Effector memory CD4-positive, alpha-beta T cell (primary cell): ENCODE measurements at places on chromosomes 1 and 21.

DNA sequence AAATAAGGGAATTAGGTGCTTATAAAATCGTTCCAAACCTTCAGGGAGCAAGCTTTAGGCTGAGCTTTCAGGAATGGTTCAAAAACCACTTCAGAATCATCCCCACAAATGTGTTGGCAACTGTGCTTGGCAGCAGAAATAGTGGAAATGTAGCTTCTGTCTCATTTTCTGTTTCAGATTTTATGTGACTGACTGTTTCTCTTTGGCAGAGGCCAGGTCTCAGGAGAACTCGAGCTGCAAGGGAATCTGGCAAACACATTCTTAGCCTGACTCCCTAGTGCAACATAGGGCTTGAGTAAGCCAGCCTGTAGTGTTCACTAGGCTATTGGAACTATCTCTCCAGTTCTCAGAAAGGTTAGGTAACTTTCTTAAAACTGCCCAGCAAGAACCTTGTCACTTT lies 128.6 kb downstream of the PLA2G4A start:
- H3K4me3 ChIP-seq: no peak overlapping the region
- no peak for DNase-seq
- no peak overlapping the region for H3K27ac ChIP-seq

DNA sequence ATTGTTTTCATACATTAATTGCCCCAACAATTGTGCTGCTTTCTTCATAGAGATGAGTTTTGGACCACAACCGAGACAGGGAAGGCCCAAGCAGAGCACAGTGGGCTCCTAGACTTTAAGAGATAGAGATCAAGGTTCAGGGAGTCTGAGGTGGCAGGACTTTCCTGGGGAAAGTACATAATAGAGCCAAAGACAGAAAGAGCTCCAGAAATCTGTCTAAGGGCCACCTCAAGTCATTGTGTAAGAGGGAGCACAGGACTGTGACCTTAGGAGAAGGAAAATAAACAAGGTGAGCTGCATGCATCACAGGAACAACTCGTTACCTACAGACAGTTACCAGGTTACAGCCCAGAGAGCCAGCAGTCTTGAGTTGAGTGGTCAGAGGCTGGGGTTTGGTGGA lies 41.3 kb upstream of the CR2 start:
- DNase-seq: no peak
- no peak overlapping the region for H3K27ac ChIP-seq
- no peak overlapping the region for H3K4me3 ChIP-seq

DNA sequence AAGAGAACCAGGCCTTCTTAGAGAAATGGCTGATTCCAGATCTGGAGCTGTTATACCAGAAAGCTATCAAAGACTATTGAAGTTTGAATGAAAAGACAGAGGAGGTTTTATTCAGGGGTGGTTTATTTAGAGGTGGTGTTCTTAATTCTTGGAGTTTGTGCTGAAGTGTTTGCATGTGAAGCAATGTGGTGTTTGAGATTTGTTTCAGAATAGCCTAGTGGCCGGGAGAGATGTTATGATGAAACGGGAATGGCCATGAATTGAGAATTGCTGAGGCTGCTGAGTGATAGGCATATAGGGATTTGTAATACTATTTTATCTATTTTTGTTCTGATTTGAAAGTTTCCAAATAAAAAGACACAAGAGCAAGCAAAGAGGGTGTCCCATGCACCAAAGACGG lies 10.5 kb upstream of the SHE start:
- no peaks in the 10 kb centered on the region for H3K36me3 ChIP-seq
- H3K27me3 ChIP-seq: no peaks in the 10 kb centered on the region
- no peaks in the 10 kb centered on the region for H3K4me1 ChIP-seq
- no peak for DNase-seq
- H3K27ac ChIP-seq: no peak overlapping the region

DNA sequence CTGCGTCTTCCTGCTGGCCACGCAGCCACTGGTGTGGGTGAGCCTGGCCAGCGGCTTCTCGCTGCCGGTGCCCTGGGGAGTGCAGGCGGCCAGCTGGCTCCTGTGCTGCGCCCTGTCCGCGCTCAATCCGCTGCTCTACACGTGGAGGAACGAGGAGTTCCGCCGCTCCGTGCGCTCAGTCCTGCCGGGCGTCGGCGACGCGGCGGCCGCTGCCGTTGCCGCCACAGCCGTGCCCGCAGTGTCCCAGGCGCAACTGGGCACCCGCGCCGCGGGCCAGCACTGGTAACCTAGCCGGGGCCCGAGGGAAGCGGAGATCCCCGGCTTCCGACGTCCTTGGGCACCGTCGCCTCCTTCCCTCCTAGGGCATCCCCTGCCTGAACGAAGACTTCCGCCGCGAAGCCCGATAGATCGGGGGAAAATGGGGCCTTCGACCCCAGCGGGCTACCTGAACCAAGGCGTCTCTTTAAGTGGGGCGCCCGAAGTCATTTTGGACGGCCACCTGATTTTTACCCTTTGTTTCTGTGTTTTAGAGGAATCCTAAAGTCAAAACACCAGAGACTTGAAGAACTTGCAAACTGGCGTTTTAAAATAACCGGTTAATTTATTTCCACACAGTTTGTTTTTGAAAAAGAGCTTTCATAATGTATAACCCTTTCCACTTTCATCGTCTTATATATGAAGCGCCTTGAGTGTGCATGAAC lies 2.0 kb downstream of the GPR88 start:
- no peaks in the 10 kb centered on the region for H3K36me3 ChIP-seq
- H3K4me3 ChIP-seq: peak overlapping the region; percentile 58
- no peak for DNase-seq
- peaks cover 19% of the 10 kb centered on the region for H3K27me3 ChIP-seq

DNA sequence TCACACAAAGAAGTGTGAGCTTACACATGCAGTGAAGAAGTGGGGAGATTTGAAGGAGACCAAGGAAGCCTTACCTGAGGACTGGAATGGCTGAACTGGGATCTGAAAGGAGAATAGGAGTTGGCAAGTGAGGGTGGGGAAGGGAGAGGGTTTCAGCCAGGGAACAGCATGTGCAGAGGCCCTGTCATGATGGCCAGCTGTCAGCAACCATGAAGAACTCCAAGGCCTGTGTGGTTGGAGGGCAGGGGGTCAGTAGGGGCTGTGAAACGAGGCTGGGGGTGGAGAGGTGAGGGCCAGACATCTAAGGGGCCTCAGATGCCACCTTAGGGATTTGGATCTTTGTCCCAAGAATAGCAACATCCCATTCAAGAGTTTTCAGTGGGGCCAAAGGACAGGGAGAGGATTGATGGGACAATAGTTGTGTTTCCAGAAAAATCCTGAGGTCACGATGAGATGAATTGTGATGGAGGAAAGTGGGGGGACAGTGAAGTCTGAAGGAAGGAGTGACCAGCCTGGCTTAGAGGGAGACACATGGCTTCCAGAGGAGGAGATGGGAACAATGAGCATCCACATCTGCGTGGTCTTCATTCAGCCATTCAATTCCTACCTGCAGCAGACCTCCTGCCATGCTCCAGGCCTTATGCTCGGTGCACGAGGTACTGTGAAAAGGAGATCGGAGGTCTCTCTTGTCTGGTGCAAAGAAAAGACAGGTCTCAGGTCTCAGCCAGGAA lies 187.6 kb downstream of the MATN1 start:
- H3K4me1 ChIP-seq: no peaks in the 10 kb centered on the region
- no peaks in the 10 kb centered on the region for H3K27me3 ChIP-seq
- no peak overlapping the region for H3K27ac ChIP-seq
- H3K36me3 ChIP-seq: no peaks in the 10 kb centered on the region

DNA sequence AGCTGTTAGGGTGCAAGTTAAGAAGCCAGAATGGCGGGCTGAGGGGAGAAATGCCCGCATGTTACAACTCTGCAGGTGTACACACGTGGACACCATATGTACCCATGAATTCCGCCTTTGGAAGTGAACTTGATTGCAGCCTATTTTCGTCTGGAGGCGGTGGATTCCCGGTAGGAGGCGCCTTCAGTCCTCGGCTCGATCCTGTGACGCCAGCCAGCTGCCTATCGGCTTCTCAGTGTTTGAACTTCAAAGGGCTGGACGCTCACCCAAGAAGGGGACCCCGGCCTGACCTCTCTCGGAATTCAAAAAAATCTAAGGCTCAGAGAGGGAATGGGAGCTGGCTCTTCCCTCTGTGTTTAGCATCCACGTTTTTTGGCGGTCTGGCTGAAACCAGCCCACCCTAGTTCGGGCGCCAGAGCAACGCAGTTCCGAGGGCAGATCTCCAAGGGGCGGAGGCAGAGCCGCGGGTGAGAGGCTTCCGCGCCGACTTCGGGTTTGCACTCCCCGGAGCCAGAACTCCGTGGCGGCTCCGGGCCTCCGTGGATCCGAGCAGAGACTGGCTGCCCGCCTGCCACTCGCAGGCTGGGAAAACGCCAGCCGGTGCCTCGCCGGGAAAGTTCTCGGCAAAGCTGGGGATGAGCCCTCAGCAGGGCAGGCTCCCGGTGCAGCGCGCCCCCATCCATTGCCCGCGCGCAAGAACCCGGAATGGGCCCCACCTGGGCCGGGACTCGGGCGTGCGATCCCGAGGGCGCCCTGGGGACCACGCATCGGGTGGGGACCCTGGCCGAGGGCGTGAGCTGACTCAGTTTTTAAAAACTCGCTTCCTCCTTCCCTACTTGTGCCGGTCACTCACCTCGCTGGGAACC lies 996 bp upstream of the TMEM51 start:
- H3K4me3 ChIP-seq: no peak overlapping the region
- H3K27ac ChIP-seq: no peak overlapping the region
- H3K27me3 ChIP-seq: peaks cover 24% of the 10 kb centered on the region

- H3K27ac ChIP-seq: no peak overlapping the region
- DNase-seq: no peak
- H3K4me1 ChIP-seq: peaks cover 6% of the 10 kb centered on the region
- peaks cover 20% of the 10 kb centered on the region for H3K36me3 ChIP-seq
- no peaks in the 10 kb centered on the region for H3K27me3 ChIP-seq
Observed at GRCh38 chr1:117621316-117621715, 15.5 kb downstream of the TENT5C start.

DNA sequence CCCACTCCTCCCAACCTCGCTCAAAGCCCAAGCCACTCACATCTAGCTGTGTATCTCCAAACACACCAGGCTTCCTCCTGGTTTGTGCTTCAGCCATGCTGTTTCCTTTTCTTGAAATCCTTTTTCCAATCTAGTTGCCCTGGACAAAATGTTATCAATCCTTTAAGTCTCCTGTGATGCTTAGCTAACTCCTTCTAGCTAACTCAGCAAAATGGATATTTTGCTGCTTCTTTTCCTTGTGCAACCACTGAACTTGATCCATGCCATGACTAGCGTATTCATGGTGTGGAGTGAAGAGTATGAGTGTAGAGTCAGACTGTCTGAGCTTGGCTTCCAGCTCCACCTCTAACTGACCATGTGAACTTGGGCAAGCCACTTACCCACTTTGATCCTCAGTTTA lies 33.9 kb upstream of the FAM78B start:
- no peaks in the 10 kb centered on the region for H3K4me1 ChIP-seq
- H3K4me3 ChIP-seq: no peak overlapping the region
- H3K27ac ChIP-seq: no peak overlapping the region

DNA sequence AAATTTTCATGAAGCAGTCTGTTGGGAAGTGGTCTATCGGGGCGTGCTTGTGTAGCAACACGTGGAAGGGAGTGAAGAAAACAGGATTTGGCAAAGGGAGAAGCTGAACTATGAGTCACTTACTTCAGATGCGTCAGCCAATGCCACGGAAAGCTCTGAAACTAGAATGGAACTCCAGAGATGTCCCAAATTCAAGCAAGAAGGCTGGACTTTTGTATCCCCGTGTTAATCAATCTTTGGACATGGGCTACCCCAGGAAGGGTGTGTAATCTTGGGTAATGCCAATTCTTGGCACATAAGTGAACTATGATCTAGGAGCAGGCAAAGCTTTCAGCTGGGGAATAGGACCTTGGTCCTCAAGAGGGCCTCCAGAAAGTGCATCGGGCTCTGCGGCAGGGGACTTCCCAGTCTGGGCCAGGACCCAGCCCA lies 102.6 kb downstream of the ADSS2 start:
- no peaks in the 10 kb centered on the region for H3K4me1 ChIP-seq
- H3K4me3 ChIP-seq: no peak overlapping the region
- H3K27ac ChIP-seq: no peak overlapping the region
- no peaks in the 10 kb centered on the region for H3K36me3 ChIP-seq
- no peaks in the 10 kb centered on the region for H3K27me3 ChIP-seq
- no peak for DNase-seq

DNA sequence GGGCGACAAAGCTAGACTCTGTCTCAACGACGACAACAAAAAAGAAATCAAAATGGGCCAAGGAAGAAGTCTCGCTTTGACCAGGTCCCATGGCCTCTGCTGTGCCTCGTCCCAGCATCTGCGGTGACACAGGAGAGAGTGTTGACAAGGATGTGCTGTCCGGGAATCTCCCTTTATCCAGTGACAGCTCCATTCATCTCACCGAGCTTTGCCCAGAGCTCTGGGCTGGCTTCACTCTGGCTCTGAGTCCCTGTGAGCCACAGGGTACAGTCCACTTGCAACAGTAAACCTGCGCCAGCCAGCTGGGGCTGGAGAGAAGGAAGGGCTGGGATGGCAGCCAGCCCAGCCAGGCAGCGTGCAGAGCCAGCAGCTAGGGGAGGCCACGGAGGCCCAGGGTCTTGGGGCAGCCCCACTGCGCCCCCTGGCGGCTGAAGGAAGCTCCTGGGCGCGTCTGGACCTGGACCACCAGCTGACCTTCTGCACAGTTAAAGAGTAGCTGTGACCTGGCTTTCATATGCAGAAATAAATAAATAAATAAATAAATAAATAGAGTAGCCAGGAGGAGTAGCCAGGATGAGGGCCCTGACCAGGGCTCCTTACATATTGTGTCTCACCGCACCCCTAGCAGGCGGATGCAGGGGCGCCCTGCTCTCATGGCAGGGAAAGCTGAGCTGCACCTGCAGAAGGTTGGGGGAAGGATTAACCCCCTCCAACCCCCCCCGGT lies 29.7 kb downstream of the ENO1 start:
- no peaks in the 10 kb centered on the region for H3K4me1 ChIP-seq
- H3K27ac ChIP-seq: no peak overlapping the region
- peak; percentile 49 for DNase-seq

DNA sequence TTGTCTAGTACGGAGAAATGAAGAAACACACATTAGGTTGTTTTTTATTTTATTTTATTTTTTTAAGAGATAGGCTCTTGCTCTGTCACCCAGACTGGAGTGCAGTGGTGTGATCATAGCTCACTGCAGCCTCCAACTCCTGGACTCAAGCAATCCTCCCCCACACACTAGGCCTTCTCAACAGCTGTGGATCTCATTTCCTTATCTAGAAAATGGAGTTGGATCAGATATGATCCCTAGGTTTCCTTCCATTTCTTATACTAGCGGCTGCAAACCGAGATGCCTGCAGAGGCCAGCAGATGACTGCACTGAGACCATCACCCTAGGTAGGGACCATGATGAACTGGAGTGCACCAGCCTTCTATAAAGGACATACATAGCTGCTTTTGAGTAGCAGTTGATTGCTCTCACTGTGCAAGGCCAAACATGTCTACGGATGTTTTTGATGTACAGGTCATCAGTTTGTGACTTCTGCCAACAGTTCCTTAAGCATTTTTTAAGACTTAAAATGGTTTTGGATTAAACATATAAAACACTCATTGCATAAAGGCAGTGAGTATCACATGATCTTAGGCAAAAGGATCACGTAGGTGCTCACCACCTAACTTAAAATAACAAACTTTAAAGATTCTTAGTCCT lies 11.4 kb upstream of the KLHL12 start:
- no peak overlapping the region for H3K27ac ChIP-seq
- DNase-seq: no peak
- H3K4me1 ChIP-seq: no peaks in the 10 kb centered on the region
- no peak overlapping the region for H3K4me3 ChIP-seq

GRCh38 chr1:157091668-157092273 lies 7.8 kb downstream of the ETV3L start:
- no peak for DNase-seq
- H3K27me3 ChIP-seq: no peaks in the 10 kb centered on the region
- no peak overlapping the region for H3K4me3 ChIP-seq
- peaks cover 5% of the 10 kb centered on the region for H3K4me1 ChIP-seq

GRCh38 chr1:169508432-169509338 lies 22.9 kb upstream of the SLC19A2 start:
- no peak overlapping the region for H3K4me3 ChIP-seq
- DNase-seq: no peak
- H3K27me3 ChIP-seq: no peaks in the 10 kb centered on the region
- no peaks in the 10 kb centered on the region for H3K36me3 ChIP-seq
- peaks cover 5% of the 10 kb centered on the region for H3K4me1 ChIP-seq
